ENCODE measurements at places on chromosomes 3 and 15.

DNA sequence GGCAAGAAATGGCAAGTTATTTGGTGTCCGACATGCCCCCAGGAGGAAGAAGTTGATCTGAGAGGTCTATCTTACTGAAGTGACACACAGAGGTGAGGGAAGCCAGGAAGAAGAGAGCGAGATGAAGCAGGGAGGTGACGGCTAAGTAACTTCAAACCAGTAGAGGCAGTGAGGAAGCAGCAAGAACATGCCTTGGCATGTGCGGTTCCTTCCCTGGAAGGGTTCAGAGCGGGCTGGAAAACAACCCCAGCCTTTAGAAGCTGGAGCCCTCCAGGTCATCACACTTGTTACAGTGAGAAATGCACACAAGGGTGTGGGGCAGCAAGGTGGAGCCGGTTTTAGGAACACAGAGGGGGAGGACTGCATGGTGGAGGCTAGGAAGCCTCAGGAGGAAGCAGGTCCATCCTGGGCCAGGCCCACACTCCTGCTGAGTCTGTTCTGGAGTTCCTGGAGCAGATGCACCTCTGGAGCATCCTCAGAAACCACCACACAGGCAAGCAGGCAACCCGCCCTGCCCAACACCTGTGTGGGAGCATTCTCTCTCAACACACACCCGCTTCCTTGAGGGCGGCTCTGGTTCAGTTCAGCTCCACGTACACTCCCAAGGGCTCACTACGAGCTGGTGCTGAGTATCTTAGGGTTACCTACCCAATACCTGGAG lies 47.1 kb downstream of the POC1A start:
- DNase-seq = no peak

DNA sequence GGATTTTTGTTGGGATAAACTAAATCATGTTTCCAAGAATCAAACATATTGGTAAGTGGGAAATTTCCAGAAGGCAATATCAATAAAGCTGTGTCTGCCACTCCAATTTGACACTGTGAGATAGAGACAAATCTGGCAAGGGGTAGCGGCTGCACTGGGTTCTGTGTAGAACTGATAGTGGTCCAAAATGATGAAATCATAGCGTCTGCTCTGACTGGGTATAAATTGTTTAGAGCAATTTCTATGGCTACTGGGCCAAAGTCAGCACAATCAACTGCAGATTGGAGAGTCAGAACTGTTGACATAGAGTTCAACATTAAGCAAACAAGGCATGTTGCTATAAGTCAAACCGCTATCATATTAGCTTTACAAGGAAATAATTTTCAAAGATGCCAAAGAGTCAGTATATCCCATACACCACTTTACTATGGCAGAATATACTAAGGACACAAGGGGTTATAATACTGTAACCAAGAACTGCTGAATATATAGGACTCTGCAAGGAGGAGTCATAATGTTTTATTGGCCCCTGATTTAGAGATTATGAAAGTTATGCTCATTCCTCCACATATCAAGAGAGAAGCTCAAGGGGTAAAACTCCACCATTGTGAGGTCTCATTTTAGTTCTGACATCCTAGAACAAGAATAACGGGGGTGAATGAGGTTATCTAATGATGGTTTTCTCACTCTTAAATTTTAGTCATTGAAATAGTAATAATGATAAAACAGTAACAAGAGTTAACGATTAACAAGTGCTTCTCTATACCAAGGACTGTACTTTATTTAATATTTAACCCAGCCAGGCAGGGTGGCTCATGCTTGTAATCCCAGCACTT lies 309.7 kb upstream of the GADL1 start:
- DNase-seq = no peak

GRCh38 chr3:71584394-71585011 lies 975 bp upstream of the FOXP1 start:
- peak; percentile 66 for DNase-seq

GRCh38 chr3:104101736-104102135 lies 1265.0 kb upstream of the ALCAM start:
- no peak for DNase-seq

DNA sequence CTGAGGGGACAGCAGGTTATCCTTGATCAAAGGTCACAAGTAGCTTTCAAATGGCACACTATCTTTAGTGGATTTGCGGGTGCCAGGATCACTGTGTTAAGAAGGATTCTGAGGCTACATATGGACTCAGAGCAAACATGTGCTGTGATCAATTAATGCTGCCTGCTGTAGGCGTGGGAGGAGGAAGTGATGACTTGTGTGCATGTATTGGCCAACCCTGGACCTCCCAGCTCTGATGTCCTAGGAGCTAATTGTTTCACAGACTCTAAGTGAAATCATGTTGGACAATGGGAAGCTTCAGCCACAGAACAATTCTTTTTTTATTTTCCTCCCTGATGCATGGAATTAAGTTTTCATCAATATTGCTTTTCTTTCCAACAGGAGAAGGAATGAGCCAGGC lies 24.4 kb downstream of the FAH start:
- DNase-seq = peak; percentile 83

- DNase-seq = no peak
Measured at GRCh38 chr3:23501201-23501802, 298.2 kb downstream of the UBE2E2 start.

- no peak for DNase-seq
Measured at GRCh38 chr15:74383695-74384565, 16.5 kb upstream of the CYP11A1 start.

DNA sequence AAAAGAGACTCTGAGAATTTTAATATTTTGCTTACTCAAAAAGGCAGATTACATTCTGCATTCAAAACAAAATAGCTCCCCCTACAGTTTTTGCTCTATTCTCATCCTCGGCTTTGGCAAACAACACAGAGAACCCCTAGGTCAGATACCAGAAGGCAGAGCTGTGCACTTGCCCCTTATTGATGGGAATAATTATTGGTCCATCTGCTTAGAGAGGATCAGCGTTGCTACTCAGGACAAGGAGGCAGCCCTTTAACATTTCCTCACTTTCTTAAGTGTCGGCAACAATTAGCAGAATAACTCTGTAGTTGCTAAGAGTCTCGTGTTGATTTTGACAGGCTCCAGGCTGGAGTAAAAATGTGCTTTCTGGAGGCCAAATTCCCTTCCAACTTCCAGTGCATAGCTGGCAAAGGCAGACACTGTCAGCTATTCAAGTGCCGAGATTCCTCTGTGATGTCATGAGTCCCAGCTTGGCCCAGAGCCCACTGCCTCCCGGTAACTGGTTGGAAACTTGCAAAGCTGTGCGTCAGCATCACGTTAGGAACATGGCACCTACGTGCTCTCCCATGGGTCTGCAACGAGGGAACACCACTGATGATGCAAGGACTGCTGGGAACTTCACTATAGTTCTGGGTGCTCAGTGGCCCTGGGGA lies 482.7 kb upstream of the ADAMTS9 start:
- DNase-seq = no peak

GRCh38 chr15:81091889-81092558 lies 42.0 kb upstream of the CFAP161 start:
- DNase-seq = peak; percentile 63

- peak; percentile 62 for DNase-seq
Measured at GRCh38 chr15:58016581-58017175, 48.8 kb downstream of the ALDH1A2 start.

GRCh38 chr3:54296531-54296930 lies 174.2 kb downstream of the CACNA2D3 start:
- DNase-seq = no peak

DNA sequence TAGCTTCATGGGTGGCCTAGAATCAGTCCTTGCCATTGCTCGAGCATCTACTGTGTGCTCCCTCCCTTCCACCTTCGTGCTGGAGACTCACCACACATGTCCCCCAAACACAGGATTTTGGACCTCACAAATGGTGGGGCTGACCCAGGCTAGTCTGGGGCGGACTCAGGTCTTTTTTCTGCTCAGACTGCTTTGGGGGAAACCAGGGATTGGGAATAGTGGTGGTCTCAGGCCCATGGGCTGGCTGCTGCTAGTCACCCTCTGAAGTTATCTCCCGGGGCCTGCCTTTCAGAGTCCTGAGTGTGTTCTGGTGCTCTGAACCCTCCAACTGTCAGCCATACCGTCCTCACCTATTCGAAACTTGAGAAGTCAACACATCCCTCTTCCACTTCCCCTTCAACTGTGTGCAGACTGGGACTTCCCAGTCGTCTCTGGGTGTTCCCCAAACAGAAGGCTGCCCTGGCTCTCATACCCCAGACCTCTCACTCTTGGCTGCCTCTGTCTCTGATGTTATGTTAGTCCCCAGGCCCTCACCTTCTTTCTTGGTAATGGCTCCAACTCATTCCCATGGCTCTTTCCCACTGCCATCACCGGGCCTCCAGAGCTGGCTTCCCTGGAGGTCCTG lies 46.0 kb downstream of the PPCDC start:
- DNase-seq = peak; percentile 90

DNA sequence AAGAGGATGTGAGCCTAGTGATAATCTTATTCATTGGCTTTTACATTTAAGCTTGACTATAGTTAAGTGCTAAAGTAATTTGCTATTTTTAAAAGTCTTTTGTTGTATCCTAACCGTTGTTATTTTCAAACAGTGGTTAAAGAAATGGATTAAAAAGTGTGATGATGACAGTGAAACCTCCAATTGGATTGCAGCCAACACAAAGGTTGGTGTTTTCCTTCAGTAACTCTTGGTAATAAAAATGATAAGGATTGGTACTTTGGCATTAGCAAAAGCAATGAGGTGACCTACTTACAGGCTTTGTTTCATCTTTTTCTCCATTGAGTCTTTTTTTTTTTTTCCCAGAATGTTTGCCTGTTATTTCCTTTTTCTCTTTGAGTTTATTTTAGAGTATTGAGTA lies 87.5 kb upstream of the GOLGA6B start:
- DNase-seq = no peak

- no peak for DNase-seq
Measured at GRCh38 chr3:54705730-54706129, 222.1 kb downstream of the LRTM1 start.

GRCh38 chr15:88080616-88081015 lies 175.9 kb downstream of the NTRK3 start:
- DNase-seq = no peak

DNA sequence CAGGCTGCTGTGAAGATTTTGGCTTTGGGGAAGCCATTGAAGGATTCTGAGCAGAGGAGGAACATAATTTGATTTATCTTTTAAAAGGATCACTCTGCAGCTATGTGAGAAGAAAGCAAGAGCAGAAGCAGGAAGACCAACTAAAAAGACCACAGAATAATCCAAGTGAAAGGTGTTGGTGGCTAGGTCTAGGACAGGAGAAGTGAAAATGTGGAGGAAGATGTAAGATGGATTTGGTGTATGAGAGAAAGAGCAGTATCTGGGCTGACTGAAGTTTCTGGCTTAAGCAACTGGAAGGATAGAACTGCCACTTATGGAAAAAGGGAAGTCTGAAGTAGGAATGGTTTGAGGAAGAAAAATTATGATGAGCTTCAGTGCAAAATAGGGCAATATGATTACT lies 62.0 kb downstream of the SFMBT1 start:
- DNase-seq = peak; percentile 49

DNA sequence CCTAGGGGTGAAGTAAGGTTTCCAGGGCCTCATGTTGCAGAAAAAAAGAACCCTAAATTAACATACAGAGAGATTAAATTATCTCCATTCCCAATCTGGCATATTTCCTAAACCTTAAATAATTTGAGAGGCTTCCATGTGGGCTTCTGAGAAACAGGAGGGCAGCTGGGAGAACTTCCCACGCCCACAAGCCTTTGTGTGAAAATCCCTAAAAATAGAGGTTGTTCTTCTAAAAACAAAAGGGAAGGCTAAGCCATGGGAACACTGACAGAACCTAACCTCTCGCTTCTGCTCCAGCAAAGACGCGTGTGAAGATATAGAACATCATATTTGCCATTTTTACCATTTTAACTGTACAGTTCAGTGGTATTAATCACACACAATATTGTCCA lies 812 bp upstream of the SLC12A8 start:
- DNase-seq = no peak

- DNase-seq = no peak
Measured at GRCh38 chr15:26113296-26113695, 250.2 kb upstream of the ATP10A start.

DNA sequence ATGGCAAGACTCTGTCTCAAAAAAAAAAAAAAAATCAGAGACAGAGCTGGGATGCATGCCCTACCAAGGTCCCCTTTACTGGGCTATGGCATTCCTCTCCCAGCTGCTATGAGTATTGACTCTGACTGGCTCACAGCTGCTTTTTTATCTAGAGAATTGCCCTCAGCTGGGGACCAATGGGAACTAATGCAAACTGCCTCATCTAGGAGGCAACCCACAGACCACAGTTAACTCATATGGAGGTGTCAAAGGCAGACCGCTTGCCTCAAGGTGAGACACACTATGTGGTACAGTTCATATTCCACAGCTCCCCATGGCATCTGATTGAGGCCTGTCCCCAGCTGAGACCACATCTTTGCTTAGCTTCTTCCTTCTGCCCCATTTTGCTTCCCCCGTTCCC lies 183.5 kb upstream of the EOMES start:
- no peak for DNase-seq

- no peak for DNase-seq
Measured at GRCh38 chr15:69116391-69116790, 44.0 kb upstream of the GLCE start.

- DNase-seq = no peak
Measured at GRCh38 chr3:33732394-33732793, 14.3 kb upstream of the CLASP2 start.

- no peak for DNase-seq
Measured at GRCh38 chr3:39457361-39457760, 10.1 kb upstream of the MOBP start.

GRCh38 chr15:57685306-57686095 lies 21.0 kb upstream of the POLR2M start:
- DNase-seq = no peak

- DNase-seq = no peak
Measured at GRCh38 chr3:61673651-61674050, 112.3 kb downstream of the PTPRG start.

- DNase-seq = no peak
Measured at GRCh38 chr3:141320399-141321108, 47.8 kb upstream of the ZBTB38 start.

DNA sequence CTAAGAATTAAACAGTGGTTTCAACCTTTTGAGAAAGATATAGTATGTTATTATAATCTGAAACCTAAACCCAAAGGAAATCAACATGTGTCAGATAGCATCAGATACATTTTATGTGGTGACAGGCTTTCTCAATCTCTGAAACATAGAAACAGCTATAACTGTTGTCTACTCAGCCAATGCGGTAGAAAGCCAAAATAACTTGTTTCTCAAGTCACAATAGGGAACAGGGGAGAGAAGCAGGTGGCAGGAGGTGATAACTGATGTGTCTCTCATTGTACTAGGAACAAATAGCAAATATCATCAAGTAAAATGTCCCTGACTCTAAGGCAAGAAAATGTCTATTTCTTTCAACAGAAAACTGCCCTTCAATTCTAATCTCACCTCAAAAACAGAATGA lies 38.6 kb downstream of the DENND6A start:
- DNase-seq = no peak

DNA sequence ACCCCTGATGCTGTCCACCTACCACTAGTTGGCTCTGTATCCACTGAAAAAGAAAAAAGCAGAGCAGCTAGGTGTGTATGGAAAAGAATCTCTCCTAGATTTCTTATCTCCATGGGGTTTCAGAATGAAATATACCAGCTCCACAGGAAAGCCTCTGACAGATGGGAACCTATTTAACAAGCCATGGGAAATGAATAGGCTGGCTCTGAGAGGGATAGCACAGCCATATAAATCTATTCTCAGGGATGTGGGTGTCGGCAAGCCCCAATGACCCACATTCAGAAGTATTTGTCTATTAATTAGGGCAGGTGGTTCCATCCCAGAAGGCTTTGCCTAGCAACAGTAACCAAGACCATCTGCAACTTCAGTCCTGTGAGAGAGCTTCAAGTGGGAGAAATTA lies 694.1 kb downstream of the AGBL1 start:
- DNase-seq = no peak

- peak; percentile 64 for DNase-seq
Measured at GRCh38 chr3:153026026-153026425, 136.0 kb upstream of the RAP2B start.

Measured in suppressor macrophage treated with lipopolysaccharide for 4 hours (primary cell).